Temporal lobe (tissue), 4 donors: ENCODE measurements at places on chromosomes 16 and 17. TPM values are rescaled to one million over a fixed set of nuclear protein-coding genes. Genes with fewer than 3 reads are reported as not detected.

Gene MLST8
- 12.8 TPM for total RNA-seq

Gene TK2
- 24.1 TPM for total RNA-seq

Gene ABCA6
- total RNA-seq: 1.7 TPM

Gene RNF157
- total RNA-seq: 23.1 TPM
